ENCODE measurements at places on chromosomes 5 and 9.

DNA sequence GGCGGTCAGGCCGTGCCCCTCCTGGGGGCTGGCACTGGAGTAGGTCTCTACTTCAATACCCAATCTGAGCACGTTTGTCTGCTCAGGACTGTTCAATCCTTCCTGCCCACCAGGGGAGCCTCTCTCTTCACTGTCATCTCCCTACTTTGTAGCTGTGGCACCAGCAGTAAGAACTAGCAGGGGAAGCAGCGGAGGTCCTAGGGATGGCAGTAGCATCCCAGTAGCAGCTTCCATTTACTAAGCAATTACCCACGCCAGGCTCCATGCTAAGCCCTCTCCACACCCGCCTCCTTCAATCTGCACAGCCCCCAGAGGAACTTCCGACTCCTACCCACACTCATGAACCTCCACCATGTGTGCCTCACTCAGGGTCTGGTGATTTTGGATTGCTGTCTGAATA lies 31.7 kb downstream of the FSTL4 start:
- no peak for DNase-seq

DNA sequence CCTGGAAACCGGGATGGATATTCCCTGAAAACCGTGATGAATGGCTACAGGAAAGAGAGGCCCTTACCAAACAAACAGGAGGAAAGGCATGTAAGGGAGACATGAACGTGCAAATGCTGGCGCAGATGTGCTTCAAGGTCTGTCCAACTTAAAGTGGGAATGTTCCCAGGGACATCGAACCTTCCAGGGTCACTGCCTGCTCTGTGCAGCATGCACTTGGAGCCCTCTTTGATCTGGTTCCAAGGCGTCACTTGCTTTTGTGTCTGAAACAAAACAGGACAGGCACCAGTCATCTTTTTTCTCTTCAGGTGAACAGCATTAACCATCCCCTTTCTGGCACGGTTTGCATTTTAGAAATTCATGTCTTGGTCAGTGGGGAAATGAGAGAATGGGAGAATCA lies 479.4 kb downstream of the RASEF start:
- no peak for DNase-seq

GRCh38 chr9:9881692-9882091 lies 731.1 kb downstream of the PTPRD start:
- no peak for DNase-seq

- DNase-seq: peak; percentile 54
Measured at GRCh38 chr9:4886698-4887097, 94.0 kb downstream of the RCL1 start.

DNA sequence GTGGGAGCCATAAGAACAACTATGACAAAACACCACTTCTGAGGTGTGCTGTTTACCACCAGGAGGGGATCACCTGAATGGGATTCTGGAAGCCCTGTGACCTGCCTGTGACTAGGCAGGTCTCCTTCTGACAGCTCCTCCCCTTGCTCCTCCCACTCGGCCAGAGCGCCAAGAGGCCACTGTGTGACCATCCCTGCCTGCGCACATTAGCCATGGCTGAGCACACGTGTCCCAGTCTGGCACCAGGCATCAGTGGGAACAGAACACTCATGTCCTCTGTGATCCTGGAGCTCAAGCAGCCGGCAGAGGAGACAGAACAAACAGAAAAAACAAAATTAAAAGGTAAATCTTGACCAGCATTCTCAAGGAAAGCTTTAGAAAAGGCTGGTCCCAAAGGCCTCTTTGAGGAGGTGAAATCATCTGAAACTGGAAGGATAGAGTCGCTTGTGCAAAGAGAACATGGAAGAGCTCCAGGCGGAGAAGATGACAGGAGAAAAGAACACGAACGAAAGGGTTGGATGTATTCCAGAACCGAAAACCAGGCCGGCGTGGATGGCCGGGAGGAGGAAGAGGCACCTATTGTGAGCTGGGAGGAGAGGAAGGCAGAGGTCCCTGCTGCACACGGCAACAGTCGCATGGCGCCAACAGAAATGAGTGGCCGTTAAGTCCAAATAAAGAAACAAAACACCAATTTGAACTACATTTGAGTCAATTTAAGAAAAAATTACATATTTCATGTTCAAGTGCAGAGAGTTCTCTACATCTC lies 5.1 kb downstream of the MED10 start:
- no peak for DNase-seq

DNA sequence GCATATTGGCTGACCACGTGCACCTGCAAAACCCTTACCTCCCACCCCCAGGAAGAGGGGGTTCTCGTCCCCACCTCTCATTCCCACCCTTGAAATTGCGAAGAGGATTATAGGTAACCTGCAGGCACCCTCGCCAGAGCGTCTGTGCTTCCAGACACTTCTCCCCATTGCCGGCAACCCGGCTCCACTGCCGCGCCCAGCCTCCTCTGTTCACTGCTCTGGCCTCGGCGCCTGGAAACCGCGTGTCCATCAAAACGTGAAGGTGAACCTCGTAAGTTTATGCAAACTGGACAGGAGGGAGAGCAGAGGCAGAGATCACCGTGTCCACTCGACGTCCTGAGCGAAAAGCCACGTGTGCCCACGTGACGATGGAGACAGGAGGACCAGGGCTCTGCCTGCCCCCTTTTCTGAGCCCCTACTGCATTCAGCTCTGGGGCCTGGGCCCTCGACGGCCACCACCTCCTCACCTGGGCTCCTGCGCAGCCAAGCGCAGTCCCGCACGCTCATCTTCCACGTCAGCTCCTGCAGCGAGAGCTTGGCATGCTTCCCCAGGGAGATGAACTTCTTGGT lies 1.9 kb downstream of the TERT start:
- no peak for DNase-seq

DNA sequence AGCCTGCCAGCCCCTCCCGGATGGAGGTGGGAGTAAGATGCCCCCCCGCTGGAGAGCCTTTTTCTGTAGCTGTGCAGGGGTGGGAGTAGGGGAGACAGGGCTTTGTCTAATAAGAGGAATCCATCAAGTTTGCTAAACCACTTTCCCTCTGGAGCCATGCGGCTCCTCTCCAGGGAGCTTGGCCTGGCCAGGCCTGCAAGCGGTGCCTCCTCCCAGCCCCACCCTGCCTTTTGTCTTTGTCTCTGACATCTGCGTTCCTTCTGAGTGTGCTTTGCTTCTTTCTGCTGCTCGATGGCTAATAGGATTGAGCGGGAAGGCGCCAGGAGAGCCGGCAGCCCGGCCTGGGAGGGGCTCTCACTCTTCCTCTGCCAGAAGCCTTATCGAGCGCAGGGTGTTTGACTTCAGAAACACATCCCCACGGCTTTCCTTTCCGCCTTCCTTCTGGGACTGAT lies 26.7 kb upstream of the FCN1 start:
- DNase-seq: no peak

GRCh38 chr5:180563994-180564393 lies 27.3 kb downstream of the SCGB3A1 start:
- peak; percentile 17 for DNase-seq

GRCh38 chr9:20781092-20781491 lies 97.0 kb downstream of the FOCAD start:
- no peak for DNase-seq

DNA sequence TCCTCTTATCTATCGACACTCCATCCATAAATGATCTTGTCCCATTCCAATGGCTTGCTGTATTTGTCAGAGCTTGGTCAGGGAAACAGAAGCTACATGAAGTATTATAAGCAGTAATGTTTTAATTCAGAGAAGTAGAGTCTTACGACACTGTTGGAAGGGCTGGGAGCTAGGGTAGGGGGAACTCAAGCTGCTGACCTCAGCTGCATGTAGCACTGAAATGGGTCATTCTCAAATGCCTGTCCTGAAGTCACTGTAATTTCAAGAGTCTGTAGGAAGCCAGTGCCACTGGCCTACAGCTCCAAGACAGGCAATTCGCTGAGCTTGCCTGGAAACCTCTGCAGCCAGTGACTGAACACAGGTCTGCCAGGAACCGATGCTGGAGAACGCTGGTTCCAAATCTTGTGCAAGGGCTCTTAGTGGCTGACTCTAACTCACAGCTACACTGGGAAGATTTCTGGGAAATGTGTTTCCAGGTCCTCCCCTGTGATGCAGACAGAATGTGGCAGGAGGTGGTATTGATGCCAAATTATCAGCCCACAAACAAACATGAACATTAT lies 532.4 kb downstream of the CCDC171 start:
- no peak for DNase-seq

DNA sequence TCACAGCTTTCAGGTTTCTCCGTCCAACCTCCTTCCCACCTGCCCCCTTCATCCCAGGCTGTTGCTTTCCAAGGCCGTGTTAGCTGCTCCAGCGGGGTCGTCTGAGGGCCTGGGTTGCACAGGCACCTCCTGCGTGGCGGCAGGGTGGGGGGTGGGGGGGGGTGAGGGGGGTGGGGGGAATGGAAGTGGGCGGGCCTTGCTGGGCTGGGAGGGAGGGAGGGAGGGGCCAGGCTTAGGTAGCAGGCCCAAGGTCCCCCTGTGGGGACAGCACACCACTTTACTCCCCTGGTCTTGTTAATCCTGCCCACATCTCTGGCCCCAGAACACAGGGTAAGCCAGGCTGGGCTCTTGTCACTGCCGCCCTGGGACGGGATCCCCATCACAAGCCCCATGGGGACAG lies 99.1 kb downstream of the RXRA start:
- DNase-seq: no peak

GRCh38 chr9:95025213-95026147 lies 292.0 kb downstream of the FANCC start:
- DNase-seq: no peak

GRCh38 chr5:11126844-11127243 lies 365.8 kb upstream of the DAP start:
- DNase-seq: no peak

DNA sequence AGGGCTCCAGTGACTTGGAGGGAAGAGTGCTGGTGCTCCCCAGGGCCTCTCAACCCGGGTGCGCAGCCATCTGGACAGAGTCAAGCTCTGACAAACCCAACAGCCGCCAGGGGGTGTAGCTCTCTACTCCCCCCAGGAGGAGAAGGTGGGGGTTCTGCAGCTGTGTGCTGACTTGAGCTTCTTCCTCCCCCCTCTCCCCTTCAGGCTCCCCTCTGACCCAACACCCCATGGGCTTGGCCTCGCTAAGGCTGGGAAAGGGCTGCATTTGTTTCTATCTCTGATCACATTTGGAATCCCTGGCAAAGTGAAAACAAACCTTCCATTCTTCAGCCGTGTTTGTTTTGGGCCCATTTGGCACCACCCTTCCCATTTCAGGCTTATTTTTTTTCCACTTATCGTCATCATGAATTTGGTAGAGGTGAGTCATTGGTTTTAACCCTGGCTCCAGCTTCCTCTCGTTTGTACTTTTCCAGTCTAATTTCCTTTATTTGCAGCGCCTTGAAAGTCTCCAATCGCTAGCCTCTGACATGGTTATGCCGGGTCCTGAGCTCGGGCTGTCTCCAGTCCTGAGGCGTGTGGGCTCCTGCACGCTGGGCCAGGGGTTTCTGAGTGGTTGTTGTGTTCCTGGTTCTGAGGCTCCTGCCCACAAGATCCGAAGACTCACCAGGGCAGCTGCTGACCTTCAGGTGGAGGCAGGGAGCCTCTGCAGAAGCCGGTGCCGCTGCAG lies 36.1 kb downstream of the DAP start:
- no peak for DNase-seq

DNA sequence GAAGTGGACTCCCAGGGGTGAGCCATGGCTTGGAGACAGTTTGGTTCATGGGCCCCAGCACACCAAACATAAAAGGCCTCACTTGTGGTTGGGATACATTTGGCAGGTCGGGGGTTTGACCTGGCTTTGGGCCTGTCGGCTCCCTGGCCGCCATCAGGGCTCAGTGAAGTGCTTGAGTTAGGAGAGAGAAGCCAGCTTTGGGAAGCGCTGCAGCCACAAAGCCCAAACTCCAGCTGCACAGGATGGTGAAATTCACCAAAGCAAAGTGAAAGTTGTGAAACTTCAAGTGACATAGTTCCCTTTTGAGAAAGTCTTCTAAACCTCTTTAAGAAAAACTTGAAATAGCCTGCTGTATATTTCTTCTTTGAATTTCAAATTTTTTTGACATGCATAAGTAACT lies 27.5 kb downstream of the SLC46A2 start:
- no peak for DNase-seq

- DNase-seq: no peak
Measured at GRCh38 chr9:70829591-70830265, 291.7 kb downstream of the TRPM3 start.

- no peak for DNase-seq
Measured at GRCh38 chr9:86471171-86471815, 117.1 kb upstream of the TUT7 start.

DNA sequence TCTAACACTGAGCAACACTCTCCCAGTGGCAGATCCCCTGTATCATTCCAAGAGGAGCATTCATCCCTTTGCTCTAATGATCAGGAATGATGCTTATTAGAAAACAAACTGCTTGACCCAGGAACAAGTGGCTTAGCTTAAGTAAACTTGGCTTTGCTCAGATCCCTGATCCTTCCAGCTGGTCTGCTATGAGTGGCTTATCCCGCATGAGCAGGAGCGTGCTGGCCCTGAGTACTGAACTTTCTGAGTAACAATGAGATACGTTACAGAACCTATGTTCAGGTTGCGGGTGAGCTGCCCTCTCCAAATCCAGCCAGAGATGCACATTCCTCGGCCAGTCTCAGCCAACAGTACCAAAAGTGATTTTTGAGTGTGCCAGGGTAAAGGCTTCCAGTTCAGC lies 29.7 kb downstream of the GABRP start:
- DNase-seq: no peak

GRCh38 chr5:76145945-76146344 lies 62.8 kb downstream of the SV2C start:
- peak; percentile 12 for DNase-seq

GRCh38 chr5:66002415-66002814 lies 76.0 kb downstream of the ERBIN start:
- no peak for DNase-seq

GRCh38 chr5:64156261-64156660 lies 9.4 kb upstream of the RNF180 start:
- no peak for DNase-seq

DNA sequence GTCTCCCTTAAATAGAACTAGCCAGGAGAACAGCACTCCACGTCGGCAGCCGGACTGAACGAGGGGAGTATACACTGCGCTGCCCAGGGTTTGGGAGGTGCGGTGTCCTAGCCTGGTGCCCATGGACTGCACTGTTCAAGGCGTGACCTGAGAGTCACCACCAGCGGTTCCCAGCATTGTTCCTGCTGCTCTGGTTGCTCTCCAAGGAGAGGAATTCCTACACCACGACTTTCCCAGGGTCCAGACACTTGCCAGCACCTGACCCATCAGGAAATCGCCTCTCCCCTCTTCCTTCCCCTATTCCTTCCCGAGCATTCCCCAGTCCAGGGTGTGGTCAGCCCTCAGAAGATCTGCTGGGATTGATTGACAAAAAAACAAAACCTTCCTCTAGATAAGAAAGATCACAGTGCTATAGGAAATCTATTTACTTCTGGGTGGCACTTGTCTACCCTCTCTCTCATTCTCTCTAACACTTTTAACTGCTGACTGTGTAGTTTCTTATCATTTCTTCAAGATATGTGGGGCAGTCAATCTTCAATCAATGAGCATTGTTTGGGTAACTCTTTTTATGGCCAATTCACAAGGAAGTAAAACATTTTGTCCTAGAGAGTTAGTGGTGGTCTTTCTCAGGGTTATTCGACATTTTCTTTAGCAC lies 297.8 kb upstream of the ACTBL2 start:
- DNase-seq: no peak
